ENCODE measurements at places on chromosomes 4 and X. TPM values are rescaled to one million over a fixed set of nuclear protein-coding genes. Genes with fewer than 3 reads are reported as not detected.

The STEEP1 gene
- total RNA-seq, result 55.5 TPM

The ADAM29 gene
- not detected for total RNA-seq

The RADX gene
- 1.7 TPM for total RNA-seq

The THAP9 gene
- 2.9 TPM for total RNA-seq

The PCSK1N gene
- total RNA-seq, result 0.26 TPM

The REPS2 gene
- total RNA-seq, result 0.38 TPM

The BST1 gene
- 0.64 TPM for total RNA-seq

All from bronchial epithelial cell (primary cell).